Right lung (tissue), 10 donors: ENCODE measurements at places on chromosomes 2 and 18. TPM values are rescaled to one million over a fixed set of nuclear protein-coding genes. Genes with fewer than 3 reads are reported as not detected.

DNA sequence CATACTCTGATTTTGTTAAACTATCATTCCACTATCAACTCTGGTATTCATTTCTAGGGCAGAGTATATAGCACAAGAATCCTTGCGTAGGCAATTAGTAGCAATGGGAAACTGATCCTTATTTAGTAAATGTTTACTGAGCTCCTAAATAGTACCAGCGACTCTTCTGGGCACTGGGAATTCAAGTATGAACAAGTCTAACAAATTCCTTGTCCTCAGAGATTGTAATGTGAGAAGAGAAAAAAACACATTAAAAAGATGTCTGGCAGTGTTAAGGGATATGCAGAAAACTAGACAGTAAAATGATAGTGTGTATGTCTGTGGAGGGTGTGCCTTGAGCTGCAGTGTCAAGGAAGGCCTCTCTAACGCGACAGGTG, 721 bp downstream of the METTL5 start:
- no peak for DNase-seq

DNA sequence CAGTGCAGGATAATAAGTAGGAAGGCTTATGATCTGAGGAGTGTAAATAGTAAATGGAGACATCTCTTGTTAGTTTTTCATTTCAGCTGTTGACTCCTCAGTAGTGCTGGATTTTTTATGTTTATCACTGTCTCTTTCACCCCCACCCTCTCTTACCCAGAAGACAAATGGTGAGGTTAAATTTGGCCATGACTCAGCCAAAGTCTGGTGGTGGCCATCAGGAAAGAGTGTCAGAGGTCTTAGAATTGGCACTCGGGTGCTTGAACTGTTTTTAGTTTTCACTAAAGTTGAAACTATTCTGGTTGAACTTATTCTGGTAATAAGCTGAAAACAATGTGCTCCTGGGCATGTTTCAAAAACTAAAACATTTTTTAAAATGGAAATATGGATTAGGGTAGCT, 123.3 kb downstream of the FHOD3 start:
- no peak for DNase-seq

DNA sequence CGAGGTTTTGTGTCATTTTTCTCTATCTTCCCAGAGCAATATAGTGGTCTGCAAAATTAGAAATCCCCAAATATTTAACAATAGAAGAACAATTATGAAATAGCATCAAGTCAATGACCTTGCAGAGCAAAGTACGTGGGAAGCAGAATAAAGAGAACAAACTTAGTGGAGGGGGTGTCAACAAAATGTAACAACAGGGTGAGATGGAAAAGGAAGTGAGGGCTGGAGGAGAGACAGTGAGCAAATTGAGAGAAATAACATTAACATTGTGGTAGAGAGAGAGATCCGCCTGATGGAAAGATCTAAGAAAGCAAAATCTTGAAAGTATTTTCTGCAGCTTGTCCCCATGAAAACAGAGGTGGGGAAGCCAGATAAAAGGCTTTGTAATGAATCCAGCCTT, 23.4 kb downstream of the ARHGAP15 start:
- no peak for DNase-seq

NETO1 gene
- polyA plus RNA-seq = 0.39 TPM

DNA sequence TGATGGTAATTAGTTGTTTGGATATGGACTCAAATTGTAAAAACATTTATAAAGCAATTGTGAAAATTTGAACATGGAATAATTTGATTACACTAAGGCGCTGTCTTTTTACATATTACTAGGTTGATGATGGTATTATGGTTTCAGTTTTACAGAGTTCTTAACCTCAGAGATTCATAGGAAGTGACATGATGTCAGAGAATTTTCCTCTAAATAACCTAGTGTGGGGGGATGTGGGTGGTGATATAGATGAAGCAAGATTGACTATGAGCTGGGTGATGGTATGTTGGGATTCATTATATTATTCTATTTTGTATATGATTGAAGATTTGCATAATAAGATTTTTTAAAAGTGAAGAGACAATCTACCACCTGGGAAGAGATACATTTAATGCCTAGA, 45.9 kb upstream of the ATP5MC3 start:
- no peak for DNase-seq

DNA sequence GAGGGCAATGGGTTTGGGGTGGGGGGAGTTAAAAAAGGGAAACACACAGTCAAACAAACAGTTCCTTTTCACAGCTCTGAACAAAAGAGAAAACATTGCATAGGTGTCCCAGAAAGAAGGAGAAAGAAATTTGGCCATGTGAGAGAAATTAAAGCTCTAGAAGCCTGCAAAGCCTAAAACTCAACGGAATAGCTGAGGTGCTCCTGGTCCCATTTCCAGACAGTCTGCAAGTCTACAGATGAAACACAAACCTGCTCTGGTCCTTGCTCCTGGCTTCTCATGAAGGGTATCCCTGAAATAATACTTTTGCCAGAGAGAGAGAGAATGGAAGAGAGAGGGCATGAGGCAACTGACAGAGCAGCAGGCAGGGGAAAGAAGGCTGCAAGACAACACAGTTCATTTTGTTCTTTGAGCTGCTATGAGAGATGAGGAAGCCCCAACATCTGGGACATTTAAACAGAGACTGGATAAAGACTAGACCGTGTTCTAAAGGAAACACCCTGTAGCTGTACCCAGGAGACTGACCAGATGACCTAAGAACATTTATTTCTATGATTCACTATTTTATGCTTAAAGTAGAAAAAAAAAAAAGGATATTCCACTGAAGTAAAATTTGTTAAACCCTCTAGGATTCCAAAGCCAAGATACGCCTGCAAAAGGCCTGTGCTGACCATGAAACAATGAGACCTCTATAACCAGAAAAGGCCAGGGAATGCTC, 57.3 kb upstream of the CYP26B1 start:
- DNase-seq = no peak

DNA sequence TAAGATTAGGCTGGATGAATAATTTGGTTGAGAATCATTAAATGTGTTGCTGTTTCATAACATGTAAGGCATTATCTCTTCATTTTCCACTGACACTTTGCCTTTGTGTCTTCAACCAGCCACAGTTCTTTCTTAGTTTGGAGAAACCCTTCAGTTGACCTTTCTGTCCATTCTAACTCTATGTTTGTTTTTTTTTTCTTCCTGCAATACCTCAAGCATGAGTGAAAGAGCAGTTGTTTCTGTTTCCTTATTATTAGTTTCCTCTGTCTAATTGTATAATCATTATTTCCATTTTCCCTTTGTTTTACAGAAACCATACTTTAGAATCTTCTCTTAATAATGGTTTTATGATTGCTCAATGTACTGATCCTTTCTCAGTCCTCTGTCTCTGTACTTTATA, 25.6 kb downstream of the HADHB start:
- DNase-seq = no peak

DNA sequence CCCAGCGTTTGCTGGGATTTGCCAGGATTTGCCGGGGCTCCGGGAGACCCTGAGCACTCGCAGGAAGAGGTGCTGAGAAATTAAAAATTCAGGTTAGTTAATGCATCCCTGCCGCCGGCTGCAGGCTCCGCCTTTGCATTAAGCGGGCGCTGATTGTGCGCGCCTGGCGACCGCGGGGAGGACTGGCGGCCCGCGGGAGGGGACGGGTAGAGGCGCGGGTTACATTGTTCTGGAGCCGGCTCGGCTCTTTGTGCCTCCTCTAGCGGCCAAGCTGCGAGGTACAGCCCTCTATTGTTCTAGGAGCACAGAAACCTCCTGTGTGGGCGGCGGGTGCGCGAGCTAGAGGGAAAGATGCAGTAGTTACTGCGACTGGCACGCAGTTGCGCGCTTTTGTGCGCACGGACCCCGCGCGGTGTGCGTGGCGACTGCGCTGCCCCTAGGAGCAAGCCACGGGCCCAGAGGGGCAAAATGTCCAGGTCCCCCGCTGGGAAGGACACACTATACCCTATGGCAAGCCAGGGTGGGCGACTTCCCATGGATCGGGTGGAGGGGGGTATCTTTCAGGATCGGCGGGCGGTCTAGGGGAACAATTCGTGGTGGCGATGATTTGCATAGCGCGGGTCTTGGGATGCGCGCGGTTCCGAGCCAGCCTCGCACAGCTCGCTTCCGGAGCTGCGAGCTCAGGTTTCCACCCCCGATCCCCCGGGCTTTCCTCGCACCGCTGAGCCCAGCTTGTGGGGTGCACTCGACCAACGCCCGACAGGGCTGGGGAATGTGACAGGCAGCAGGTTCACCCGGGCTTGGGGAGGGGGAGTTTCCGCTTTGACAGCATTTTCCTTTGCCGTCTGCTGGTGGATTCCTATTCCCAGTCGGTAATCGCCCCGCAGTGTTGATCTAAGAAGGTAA, 2.8 kb downstream of the ONECUT2 start:
- no peak for DNase-seq

GRCh38 chr2:237217995-237218616, 132.4 kb downstream of the COPS8 start:
- no peak for DNase-seq

DNA sequence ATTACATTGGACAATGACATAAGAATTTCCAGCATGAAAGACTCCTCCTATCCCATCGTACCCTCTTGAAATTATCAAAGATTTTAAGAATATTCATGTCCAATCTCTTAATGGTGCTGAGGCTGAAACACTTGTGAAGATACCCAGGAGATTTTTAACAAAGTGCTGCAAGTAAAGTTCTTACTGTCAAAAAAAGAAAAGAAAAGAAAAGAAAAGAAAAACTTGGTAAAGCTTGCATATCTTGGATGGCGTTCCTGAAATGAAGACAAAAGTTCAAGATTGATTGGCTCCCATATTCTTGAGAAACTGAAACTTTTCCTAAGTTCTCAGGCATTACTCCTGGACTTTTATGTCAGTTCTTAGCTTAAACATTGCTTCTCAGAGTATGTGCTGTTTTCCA, 1010.5 kb upstream of the PIK3C3 start:
- DNase-seq = no peak

STON1 gene
- 17.1 TPM for polyA plus RNA-seq

DNA sequence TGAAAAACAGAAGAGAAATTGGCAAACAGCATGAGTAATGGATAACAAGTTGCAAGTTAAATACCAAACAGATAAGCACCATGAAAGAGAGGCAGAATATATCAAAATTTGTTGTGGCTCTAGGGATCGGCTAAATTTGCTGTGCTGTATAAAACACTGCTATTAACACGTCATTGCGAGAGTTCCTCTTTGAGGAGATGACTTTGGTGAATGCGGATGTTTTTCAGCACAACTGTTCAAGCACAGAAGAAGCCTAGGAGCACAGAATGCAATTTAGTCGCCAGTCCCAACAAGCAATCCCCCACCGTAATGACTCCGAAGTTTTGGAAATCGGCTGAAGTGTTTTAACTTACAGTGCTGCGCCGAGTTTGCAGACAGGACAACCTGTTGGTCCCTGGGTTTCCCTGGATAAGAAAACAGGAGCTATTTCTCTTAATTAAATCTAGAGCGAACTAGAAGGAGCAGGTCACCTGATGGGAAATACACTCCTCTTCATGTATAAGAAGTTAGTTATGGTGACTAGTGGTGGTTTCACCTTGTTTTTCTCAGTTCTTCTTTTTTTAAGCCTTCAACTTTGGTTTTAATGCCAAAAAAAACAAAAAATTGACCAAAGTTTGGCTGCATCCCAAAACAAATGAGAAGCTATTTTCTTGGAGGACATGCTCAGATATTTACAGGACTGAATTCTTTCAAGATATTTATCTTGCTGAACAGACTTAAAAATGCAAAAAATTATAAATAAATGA, 454.1 kb upstream of the SALL3 start:
- DNase-seq = no peak

- DNase-seq = no peak
Measured at GRCh38 chr2:8211384-8211783, 470.5 kb upstream of the ID2 start.

XIRP2 gene
- 0.40 TPM for polyA plus RNA-seq

DNA sequence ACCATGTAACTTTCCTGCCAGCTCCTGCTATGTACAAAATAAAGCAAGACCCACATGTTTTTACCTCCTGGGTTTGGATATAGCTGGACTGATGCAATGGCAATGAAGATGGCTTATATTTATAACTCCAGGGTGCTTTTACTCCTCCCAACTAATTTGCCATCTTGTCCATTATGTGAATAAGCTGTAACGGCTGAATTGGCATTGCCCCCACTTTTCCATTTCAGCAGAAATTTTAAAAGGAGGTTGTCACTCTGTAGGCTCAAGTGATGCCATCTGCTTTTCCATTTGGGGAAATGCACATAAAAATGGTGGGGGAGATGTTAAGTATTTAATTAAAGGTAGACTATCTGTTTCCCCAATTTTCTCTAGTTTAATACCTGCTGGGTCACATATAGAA, 345.5 kb downstream of the ERBB4 start:
- no peak for DNase-seq

DNA sequence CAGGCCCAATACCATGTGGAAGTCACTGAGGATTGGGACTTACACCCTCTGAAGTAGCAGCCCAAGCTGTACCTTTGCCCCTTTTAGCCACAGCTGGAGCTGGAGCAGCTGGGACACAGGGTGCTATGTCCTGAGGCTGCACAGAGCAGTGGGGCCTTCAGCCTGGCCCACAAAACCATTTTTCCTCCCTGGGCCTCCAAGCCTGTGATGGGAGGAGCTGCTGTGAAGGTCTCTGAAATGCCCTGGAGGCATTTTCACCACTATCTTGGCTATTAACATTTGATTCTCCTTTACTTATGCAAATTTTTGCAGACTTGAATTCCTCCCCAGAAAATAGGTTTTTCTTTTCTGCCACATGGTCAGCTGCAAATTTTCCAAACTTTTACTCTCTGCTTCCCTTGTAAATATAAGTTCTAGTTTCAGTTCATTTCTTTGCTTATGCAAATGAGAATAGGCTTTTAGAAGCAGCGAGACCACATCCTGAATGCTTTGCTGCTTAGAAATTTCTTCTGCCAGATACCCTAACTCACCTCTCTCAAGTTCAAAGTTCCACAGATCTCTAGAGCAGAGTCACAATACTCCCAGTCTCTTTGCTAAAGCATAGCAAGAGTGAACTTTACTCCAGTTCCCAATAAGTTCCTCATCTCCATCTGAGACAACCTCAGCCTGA, 213.8 kb upstream of the MGAT5 start:
- no peak for DNase-seq

DNA sequence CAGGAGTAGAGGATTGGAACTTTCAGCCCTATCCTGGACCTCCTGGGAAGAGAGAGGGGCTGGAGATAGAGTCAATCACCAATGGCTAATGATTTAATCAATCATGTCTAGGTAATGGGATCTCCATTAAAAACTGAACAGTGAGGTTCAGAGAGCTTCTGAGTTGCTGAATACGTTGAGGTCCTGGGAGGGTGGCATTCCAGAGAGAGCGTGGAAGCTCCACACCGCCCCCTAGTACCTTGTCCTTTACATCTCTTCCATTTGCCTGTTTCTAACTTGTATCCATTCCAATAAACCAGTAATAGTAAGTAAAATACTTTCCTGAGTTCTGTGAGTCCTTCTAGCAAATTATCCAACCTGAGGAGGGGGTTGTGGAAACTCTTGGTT, 101.7 kb downstream of the B3GNT2 start:
- no peak for DNase-seq
